BE2C (cell line): ENCODE measurements at places on chromosomes 16 and 17.

DNA sequence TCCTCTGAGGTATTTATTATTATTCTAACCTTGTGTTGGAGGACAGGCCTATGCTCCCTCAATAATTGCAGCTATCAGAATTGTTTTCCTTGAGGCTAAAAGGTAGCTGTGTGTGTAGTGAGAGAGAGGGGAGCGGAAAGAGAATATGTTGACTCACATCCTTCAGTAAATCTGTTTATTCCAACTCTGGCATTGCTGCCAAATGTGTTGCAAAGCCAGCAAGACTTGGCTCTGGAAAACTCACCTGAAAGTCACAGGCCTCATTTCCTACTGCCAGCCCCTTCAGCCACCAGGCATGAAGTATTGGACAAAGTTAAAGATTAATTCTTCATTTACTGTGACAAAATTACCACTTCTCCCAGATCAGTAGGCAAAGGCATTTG, 9.6 kb downstream of the CA10 start:
- no peak for DNase-seq

DNA sequence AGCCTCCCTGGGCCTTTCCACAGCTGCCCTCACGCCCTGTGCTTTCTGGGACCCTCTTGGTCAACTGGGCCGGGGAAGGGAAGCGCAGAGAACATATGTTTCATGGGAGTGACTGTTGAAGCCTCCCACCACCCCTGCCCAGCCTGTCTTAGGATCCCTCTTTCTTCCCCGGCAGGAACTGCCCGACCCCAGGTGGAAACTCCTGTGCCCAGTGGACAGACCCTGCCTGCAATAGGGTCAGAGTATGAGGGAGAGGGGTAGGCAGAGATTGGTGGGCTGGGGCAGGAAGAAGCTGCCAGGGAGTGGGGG, 10.5 kb downstream of the HEXIM2 start:
- DNase-seq, result no peak

GRCh38 chr17:32831627-32832243, 45.2 kb downstream of the MYO1D start:
- DNase-seq, result no peak

GRCh38 chr16:11550791-11551498, 35.8 kb downstream of the LITAF start:
- no peak for DNase-seq

- no peak for DNase-seq
Measured at GRCh38 chr16:20763461-20764232, at the start of gene ACSM3. Gene ACSM3, plus strand, starts transcription at chr16:20764014. Its CDS starts 6,021 bp downstream, at chr16:20770035.

DNA sequence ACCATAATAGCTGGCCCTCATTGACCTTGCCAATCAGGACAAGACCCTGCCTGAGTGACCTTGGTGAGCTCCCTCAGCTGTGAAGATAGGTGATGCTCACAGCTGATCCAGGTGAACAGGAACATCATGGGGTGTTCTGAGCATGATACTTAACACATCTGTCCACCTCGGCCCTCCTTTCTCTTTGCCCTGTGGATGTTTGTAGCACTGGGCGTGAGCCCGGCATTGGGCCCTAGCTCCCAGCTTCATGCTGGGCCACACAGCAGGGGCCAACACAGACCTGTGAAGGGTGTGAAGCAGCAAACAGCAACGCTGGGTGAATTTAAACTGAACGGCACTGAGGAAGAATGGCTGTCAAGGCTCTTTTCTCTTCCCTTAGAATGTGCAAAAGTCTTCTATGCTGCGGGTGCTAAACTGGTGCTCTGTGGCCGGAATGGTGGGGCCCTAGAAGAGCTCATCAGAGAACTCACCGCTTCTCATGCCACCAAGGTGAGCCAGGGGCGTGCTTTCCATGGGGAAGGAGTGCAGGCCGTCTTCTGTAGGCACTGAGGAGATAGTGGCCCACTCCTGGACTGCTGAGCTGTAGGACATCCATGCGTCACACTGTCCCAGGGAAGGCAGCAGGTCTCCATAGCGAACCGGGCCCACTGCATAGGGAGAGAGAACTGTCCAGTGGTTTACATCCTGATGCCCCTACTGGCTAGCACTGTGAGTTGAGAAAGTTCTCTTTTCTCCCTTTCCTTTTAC, 35.9 kb downstream of the TMEM11 start:
- DNase-seq, result no peak

DNA sequence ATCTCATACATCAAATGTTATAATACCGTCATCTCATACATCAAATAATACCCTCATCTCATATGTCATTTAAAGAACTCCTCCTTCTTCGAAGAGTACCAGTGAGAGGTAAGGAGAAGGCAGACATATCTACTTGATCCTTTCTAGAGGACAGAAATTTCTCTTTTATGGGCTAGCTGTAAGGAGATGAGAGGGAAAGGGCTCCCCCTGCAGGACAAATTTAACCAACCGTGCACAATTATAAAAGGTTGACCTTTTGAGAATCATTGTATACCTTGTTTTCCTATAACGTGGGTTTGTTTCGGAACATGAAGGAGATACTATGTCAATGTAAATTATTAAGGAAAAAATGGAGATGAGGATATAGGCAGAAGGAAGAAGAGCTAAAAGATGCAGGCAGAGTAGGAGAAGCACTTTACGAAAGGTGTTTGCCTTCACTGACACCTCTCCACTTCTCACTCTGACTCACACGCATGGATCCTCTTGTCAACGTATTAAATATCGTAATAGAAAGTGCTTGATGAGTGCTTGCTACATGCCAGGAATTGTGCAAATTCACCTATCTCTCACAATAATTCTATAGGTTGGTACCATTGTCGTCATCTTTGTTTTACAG, 465.9 kb upstream of the ERCC4 start:
- peak; percentile 24 for DNase-seq

DNA sequence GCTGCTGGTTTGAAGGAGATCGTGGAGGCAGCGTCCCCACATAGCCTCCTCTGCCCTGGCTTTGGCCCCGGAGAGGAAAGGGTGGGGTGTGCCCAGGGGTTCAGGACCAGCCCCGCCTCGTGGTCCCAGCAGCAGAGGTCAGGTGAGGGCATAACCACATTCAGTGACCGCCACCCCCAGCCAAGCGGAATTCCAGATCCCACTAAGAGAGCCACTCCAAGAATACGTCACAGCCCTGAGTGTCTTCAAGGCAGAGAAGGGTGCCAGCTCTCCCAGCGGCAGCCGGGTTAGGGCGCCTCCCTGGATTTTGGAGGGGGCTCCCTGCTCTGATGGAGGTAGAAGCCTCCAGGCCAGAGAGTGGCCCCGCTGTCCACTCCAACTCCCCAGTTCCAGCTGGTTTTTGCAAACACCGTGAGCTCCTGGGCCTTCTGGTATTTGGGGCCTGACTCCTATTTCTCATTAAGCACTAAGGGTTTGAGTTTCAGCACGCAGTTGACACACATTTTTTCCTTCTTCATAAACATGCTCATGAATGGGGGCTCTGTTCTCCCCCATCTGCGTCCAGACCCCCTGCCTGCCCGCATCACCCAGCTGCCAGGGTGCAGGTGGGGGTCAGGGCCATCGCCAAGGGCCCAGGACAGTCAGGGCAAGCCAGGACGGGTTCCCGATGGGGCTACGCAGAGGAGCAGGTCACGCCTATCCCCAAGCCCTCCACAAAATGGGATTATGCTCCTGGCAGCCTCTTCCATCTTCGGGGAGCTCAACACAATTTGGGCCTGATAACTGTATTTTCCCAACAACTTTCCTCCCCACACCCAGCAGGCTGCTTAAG, 98.4 kb upstream of the PLCG2 start:
- no peak for DNase-seq

DNA sequence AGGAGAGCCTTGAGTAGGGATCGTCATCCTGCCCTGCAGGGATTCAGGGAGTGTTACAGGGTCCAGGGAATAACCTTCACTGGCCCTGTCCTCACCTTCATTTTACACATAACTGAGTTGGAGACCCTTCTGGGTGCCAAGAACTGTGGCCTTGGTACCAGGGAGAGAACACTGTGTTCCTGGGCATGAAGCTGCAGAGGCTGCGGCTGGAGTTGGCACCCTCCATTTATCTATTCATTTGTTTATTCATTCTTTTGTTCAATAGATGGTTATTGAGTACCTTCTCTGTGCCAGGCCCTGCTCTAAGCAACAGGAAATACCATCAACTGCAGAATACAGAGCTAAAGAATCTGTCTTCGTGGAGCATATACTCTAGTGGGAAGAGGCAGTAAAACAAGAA, 6.7 kb downstream of the ABCC3 start:
- DNase-seq, result no peak

DNA sequence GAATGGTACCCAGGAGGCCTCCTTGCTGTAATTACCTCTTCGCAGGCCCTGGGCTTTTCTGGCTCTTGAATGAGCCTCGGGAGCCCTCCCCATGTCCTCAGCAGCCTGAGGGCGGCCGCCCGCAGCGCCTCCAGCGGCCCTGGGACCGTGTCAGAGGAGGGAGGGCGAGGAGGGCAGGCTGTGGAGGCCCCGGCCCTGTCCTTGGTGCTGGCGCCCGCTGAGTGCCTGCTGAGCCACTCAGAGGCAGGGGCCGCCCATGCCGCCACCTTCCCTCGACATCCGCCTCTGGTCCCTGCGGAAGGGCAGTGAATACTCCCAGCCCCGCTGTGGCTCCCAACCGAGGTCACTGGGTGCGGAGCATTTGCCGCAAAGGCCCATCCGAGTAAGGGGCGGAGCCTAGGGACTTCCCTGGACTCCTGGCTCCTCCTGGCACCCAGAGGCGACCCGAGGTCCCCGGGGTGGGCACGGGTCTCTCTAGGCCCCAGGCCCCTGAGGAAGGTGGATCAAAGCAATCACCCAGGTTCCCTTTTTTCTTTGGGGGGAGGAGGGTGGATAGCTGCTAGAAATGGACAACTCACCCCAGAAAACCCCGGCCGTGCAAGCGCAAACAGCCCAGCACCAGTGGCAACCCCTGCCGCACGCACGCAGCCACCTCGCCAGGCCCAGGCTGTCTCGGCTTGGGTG, 2.8 kb downstream of the RBFOX3 start:
- no peak for DNase-seq

DNA sequence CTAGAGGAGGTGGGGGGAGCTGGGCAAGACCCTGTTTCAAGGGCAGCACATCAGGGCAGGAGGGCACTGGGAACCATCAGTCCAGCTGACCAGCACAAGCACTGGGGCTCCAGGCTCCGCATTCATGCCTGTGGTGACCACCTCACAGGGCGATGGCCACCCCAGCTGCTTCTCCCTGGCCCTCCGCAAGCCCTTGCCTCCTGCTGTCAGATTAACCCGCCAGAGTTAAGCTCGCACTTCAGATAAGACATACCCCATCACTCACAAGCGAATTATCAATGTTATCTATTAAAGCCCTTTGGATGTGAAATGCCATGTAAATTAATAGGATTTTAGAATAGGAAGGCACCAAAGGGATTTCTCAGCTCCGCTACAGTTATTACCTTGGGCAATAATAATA, 105.0 kb downstream of the CCDC182 start:
- no peak for DNase-seq

DNA sequence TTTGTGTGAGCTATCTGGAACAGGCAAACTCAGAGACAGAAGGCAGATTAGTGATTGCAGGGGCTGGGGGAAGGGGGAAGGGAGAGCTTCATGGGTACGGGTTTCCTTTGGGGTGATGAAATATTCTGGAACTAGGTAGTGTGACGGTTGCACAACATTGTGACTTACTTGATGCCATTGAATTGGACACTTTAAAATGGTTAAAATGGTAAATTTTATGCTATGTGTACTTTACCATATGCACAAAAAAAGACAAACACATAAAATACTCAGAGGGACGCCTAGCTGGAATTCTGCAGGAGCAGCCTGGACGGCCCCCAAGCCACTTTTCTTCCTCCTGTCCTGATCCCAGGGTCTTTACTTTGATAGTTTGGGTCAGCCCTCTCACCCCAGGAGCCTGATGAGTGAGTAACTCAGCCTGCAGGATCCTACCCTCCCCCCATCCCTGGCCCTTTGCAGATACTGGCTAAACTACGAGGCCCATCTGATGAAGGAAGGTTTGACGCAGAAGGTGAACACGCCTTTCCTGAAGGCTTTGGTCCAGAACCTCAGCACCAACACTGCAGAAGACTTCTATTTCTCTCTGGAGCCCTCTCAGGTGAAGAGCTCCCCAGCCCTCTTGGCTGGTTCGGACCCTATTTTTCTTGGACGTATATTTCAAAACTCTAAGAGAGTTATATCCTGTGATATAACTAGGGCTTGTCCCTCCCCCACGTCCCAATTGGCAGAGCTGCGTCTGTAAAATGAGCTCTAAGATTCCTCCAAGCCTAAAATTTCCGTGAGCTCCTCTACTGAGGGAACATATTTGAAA, 7.8 kb downstream of the ADGRG3 start:
- DNase-seq, result no peak

DNA sequence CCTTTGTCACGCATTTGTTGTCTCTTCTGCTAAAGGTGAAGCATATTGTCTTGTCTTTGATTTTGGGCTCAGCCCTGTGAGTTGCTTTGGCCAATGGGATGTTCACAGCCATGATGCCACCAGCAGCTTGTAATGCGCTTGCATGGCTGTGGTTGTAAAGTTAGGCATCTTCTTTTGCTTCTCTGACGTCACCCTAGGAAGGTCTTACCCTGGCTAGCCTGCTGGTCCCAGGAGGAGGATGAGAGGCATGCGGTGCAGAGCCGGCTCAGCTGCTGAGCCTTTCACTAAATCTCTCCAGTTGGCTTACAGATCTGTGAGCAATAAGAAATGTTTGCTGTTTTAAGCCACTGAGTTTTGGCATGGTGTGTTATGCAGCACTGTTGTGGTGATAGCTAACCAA, 40.8 kb downstream of the IRX6 start:
- no peak for DNase-seq
